ENCODE measurements at places on chromosomes 1 and 21.

- DNase-seq, result no peak
These were observed 8.4 kb downstream of the C1orf87 start for GRCh38 chr1:60065199-60065598.

- DNase-seq, result no peak
These were observed 12.8 kb downstream of the SH2D1B start for GRCh38 chr1:162398999-162399580.

DNA sequence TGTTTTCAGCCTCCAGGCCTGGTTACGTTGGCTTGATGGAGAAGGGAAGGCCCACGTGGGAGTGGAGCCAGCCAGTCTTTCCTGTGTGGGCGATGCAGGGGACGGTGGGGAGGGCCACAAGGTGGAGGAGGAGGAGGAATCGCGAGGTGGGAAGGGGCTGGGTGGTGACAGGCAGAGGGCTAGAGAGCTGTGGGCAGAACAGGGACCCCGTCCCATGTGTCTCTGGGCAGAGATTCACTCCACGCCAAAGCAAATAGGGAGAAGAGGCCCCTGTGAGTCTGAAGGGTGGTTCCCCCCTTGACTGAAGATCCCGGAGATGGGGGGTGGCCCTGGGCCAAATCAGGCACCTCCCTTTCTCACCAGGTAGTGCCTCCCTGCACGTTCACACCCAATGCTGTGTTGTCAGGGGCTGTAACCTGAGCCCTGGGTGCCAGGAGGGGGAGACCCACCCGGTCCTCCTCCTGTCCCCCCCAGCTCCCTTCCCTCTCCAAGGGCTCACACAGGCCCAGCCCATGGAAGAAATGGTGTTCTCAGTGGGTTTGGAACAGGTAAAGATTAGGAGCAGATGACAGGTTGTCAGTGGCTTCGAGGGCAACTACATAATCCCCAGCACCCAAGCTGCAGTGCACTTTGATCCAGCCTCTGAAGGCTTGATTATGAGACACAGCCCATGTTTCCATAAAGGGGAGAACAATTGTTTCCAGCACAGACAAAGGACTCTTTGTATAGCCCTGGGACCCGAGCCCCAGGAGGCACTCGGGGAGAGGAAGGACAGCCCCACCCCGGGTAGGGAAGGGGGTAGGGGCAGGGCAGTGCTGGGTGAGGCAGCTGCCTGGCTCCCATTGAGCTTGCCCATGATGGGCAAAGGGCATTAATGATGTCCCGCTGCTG lies 37.7 kb upstream of the GPR37L1 start:
- DNase-seq, result no peak

DNA sequence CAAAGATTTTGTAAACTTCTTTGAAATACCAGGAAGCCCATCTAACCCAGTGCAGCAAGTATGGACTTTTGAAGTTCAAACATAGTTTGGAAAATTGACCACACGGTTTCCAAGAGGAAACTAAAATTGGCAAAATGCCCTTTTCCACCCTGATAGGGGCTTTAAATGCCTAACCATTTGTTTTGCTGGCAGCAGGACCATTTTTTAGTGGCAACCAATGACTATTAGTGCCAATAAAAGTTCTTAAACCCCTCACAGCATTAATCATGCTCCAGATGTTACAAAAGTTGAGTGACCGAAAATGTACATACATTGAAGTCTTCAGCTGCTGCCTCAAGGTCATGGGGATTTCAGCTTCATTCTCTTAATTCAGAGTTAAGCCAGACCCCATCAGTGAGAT lies 46.4 kb upstream of the ENAH start:
- DNase-seq, result no peak

DNA sequence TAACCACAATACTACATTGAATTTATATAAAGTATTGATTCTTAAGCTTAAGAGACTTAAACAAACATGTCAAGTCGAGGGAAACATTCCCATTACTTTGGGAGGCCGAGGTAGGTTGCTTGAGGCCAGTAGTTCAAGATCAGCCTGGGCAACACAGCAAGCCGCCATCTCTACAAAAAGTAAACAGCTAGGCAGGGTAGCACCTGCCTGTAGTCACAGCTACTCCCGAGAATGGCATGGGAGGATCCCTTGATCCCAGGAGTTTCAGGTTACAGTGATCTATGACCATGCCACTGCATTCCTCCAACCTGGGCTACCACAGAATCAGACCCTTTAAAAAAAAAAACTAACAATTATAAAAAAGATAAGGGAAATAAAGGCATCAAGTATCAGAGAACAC lies 50.4 kb downstream of the EIF4G3 start:
- DNase-seq, result no peak

DNA sequence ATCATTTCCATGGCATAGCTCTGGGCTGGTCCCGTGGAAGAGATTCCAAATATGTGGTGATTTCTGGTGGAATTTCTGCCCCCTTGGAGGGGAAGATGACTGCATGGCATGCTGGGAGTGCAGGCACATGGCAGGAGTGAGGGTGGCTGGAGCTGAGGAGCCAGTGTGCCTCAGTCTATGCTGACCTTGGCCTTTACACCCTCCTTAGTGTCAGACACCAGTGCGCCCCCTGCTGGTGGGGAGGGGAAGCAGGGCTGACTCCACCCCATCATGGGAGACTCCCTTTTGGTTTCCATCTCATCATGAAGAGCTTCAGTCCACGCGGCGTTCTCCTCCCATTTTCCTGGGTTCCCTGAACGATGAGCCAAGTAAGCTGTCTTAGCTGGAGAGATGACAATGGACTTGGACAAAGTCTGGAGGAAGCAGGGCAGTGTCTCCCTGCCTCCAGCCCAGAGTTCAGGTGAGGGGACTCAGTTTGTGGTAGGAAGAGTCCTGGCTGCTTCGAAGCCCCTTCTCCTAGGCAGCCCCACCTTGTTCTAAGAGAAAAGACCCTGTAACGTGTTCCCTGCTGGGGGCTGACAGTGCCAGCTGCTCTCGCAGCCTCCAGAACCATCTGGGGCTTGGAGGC lies 10.3 kb downstream of the ALX3 start:
- DNase-seq, result no peak
